BE2C (cell line): ENCODE measurements at places on chromosomes 3 and 15.

- no peak for DNase-seq
These were observed 172.4 kb downstream of the CHST2 start for GRCh38 chr3:143291836-143292447.

- no peak for DNase-seq
These were observed 44.5 kb downstream of the TMEM44 start for GRCh38 chr3:194588741-194589140.

- no peak for DNase-seq
These were observed 7.9 kb downstream of the PCLAF start for GRCh38 chr15:64373360-64373759.

DNA sequence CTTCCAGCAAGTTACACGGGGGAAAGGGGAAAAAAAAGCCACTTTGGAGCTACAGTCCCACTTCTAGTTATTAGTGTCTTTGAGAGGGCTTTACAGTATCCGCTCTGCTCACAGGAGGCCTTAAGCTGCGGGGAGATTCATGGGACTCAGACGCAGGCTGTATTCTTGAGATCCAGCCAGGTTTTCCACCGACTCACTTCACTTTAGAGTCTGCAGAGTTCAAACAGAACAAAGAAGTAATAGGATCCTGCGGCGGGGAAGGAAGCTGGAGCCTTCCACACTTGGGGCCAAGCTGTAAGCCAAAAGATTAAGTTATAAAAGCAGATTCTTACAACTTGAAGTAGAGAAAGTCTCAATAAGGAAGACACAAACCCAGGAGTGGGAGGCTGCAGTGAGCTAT lies 60.2 kb upstream of the FAM174B start:
- no peak for DNase-seq

DNA sequence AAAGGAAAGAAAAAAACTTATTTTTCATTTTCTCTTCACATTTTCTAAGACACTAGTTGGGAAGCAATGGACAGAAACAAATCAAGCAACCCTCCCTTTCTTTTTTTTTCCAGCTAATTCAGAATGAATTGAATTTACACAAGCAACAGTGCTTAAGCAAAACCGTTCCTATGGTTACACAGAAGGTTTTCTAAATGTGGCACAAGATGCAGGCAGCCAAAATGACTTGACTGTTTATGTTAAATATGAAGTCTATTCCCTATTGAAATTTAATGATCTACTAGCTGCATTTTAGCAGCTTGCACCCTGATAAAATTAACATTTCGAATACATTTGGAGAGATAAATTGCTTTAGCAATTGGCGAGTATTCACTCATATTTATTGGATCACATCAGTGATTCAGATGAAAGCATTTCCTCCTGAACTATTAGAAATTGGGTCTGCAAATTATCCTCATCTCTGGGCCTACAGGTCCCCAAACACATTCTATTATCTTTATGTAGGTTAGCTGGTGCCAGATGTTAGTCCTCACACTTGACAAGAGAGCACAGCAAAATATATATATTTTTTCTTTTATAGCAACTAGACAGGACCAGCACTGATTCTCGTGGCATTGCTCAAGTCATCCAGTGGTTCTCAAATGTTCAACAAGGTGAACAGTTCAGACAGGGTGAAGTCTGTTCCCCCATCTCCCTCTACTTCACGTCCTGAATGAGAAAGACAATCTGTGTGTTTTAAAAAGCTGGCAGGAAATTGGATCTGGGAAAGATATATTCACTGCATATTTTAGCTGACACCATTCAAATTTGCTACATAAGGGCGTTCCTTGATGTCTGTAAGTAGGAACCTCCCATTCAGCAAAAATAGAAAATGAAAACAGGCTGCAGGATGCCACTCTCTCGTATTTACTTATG lies 463.6 kb upstream of the KCNMB2 start:
- DNase-seq, result no peak

- DNase-seq, result no peak
These were observed 25.9 kb upstream of the SLC6A6 start for GRCh38 chr3:14376348-14377043.

DNA sequence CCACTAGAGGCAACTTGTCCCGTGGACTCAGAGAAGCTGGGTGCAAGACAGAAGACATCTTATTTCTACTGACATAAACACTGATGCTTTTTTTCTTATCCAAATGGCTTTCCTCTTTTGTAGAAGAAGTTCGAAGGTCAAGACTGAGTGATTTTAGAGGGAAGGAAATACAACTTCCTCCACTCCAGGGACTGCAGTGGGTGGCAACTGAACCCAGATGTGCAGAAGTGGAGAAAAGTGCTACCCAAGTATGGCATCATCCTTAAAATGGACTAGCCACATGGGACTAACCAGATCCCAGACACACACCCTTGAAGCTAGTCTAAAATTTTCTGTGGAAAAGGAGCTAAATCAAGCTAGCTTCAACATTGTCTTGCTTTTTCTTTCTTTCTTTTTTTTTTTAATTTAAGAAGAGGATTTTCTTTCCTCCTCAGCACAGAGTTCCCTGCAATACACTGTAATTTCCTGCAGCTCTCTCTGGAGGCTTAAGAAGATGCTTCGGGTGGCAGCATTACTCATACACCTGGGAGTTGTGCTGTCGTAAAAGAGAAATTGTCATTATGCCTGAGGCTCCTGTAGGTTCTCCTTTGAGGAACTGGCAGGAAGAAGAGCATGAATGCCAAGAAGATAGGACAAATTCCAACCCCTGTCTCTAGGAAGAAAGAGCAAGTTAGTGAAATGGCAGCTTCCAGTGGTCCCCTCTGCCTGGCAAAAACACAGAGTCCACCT lies 3.8 kb upstream of the FRMD4B start:
- DNase-seq, result no peak

DNA sequence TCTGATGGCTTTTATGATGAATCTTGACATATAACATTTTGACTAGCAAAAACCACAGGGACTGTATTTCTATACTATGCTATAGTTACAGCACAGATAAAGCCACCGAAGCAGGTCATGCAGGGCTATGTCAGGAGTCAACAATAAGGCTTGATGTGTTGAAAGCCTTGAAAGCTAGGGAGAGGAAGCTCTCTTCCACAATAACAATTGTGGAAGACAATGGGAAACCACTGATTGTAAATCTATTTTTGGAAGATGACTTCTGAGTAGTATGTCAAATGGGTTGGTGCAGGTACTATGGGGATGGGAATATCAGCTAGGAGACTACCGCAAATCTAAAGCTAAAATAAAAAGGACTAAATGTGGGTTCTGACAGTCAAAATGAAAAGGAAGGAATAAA lies 4.0 kb upstream of the AQR start:
- DNase-seq, result no peak

GRCh38 chr3:33256249-33256648 lies 21.0 kb upstream of the FBXL2 start:
- DNase-seq, result no peak

DNA sequence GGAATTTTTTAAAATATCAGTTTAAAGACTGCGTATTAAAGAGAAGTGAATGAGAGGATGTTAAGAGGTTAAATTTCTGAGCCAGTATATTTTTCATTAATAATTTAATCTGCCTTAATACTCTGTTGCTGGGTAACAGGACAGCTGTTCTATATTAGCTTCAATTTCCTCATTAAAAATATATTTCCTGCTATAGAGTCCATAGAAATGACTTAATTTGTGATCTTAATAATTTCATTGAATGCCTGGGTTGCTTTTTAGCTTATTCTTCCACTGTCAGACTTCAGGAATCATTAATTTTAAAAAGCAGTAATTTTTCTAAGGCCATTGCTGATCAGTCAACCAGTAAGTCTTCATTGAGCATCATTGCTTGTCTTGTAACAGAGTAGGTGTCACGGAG lies 129.0 kb downstream of the THSD4 start:
- DNase-seq, result no peak

DNA sequence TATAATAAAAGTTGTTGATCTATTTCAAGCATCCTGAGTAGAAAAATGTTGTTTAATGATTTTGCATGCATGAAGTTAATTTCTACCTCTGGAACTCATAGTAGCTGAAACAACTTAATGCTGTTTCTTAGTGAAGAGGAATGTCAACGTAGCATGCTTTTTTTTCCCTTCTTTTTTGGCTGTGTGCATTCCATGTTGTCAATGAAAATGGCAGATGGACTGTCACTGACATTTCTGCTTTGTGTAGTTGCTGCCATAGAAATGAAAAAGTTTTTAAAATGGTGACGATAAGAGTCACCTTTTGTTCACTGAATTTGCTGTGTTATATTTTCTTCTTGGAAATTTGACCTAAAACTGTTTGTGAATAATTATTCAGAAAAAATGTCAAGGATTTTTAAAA lies 116.3 kb downstream of the CHL1 start:
- no peak for DNase-seq
